WERI-Rb-1 (cell line): ENCODE measurements at places on chromosomes 1 and 21.

DNA sequence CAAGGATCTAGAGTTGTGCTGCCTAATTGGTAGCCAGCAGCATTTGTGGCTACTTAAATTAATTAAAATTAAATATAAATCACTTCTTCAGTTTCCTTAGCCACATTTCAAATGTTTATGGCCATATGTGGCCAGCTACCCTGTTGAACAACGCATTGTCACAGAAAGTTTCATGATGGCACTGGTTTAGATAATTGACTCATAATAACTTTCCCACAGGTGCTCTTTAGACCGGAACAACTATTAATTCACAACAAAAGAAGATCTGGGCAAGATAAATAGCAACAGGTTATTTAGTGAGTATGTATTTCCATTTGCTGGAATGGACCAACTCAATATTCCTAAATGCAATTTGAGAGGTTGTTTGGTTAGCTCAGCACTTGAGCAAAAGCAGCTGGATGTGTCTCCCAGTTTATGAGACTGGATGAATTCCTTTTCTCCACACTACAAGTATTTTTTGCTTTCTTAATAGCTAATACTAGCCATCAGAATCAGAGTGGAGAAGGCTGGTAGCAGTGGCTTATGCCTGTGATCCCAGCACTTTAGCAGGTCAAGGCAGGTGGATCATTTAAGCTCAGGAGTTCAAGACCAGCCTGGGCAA lies 3.7 kb upstream of the AMIGO1 start:
- DNase-seq: no peak

GRCh38 chr1:244049162-244050013 lies 1.7 kb upstream of the ZBTB18 start:
- peak; percentile 56 for DNase-seq

GRCh38 chr1:20319456-20320220 lies 29.0 kb downstream of the VWA5B1 start:
- DNase-seq: no peak

DNA sequence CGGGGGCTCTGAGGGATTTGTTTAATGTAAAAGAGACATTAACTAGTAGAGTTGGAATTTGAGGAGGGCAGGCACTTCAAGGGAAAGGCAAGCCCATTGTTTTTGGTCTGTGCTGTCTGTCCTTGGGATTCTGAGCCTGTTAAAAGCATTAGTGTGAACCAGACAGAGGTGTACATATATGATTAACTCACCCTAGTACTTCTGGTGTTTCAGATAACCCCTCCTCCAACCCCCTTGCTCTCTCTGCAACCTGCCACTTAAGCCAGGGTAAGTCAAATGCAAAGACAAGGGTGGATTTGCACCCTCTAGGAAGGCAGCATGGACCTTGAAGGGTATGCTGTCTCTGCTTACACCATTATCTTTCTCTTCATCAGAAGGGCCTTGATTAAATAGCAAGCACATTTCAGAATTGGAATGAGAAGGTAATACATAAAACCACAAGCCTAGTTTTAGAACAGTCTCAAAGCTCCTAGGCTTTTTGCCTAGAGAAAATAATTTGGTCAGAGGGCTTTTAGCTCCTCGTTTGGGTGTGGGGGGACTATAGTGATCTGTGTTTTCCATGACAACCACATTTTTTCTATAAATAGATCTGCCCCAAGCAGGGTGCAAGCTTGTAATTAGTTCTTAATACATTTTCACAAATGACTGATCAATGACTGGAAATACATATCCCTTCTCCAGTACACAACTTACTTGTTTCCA lies 120.7 kb upstream of the SGIP1 start:
- no peak for DNase-seq

- no peak for DNase-seq
Measured at GRCh38 chr1:76374086-76374485, 299.5 kb downstream of the ST6GALNAC3 start.

GRCh38 chr21:44331650-44332307 lies 7.4 kb downstream of the CFAP410 start:
- DNase-seq: peak; percentile 67

GRCh38 chr1:176177764-176178163 lies 29.3 kb downstream of the COP1 start:
- DNase-seq: no peak
